ENCODE measurements at places on chromosomes 12 and 14.

DNA sequence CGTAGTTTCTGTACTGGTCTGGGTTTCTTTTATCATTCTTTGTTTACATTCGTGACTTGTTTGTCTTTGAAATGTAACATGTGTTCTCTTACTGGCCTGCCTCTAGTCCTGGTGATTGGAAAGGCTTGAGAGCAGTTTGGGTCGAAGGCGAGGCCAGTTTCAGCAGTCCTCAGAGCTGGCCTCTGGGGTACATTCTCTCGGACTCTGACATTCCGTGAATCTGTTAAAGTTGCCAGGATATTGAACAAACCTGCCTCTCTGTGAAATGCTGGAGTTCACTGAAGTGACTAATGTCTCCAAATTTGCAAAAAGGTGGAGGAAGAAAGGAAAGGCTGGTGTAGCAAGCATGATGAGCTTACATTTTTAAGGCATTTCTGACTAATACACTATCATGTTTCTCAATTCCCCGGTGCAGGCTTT lies 1.5 kb downstream of the PLEKHA5 start:
- no peak for DNase-seq

DNA sequence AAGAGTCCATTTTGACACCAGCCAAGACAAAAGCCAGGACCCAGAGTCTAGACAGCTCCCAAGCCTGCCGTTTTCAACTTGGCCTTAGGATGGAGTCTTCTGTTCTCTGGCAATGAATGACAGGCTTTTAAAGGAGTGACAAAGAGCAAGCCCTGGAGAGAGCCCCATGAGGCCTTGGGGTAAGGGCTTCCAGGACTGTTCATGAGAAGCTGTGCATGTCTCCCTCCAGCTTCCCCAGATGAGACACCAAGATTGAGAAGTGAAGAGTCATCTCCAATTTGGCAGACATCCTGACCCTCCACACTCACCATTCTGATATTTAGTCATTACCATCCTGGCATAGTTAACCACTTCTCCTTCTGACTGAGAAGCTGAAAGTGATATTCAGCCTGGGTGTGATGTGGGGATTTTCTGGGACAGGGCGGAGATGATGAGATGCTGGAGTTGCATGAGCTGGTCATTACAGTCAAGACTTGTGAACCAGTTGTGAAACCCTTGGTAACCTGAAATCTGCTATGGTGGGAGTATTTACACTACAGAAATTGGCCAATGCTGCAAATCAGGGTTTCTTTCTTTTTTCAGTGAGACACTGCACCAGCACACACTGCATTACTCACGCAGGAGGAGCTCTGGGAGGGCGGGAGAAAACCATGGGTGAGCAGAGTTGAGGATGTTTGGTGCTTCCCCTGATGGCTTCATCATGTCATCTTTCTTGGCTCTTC lies 77.8 kb downstream of the VCPKMT start:
- DNase-seq = peak; percentile 80

DNA sequence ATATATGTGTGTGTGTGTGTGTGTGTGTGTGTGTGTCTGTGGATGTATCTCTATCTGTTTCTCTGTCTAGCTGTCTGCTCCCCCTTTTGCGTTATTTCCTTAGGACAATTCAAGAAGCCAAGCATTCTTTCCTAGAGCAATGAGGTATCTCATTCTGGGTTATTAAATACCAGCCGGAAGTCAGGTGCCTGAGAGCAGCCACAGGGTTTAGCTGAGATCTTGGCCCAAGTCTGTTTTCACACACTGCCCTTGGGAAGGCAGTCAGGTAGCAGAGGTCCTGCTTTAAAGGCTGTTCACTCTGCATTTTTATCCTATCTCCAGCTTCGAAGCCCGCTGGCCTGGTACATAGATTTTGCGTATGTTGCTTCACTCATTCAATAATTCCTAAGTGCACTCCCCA lies 76.8 kb downstream of the TSPAN9 start:
- DNase-seq = no peak

DNA sequence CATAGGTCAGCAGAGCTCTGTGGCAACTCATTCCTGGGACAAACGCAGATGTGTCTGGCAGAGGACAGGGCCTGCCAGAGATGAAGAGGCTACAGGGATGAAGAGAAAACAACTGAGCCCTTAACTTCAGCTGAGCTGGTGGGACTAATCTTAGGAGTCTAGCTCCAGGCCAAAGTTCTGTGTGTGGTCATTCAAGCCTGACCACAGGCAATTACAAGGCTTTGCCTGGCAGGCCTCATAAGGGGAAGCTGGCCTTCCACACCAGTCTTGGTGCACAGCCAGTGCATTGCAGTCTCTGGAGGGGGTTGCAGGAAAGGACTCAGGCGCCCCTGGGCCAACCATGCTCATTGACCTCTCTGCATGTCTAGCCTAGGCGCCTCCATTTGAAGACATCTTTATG lies 127.6 kb upstream of the DAAM1 start:
- DNase-seq = no peak

GRCh38 chr14:96083667-96084320 lies 44.6 kb downstream of the C14orf132 start:
- DNase-seq = no peak

DNA sequence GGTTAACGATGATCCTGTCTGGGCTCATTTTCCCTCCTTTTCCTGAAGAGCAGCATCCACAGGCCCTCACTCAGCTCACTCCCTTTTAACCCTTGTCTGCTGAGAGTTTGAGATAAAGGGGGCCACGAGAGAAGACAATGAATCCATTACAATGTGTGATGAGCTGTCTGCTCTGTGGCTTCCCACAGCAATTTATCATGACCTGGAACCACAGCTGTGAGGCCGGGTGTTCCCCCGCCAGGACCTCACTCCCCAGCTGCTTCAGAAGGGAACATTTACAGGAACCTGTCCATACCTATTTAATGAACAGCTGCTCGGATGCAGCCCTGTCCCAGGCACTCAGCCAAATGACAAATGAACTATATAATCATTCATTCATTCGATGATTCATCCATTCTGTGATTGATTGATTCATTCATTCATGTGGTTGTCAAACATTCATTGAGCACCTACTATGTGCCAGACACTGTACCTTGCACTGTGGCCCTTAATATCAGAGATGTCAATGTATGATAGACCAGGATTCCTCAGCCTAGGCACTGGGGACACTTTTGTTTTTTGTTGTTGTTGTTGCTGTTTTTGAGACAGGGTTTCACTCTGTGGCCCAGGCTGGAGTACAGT lies 18.5 kb upstream of the P2RX7 start:
- no peak for DNase-seq

DNA sequence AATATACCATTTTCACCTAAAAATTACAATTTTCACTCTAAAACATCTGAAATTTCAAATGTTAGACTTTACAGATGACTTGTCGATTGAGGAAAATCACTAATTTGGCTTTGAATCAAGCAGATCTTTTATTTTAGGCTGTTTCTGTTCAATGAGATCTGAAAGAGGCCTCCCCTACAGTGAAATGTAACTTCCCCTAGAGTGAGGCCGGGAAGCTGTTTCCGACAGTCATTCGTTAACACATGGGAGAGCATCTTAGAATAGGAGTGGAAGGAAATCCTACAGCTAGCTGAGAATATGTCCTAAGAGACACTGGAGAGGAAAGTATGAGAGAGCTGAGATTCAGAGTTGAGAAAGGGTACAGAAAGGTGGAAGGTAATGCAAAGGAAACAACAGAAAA lies 5.7 kb upstream of the C14orf93 start:
- DNase-seq = no peak

DNA sequence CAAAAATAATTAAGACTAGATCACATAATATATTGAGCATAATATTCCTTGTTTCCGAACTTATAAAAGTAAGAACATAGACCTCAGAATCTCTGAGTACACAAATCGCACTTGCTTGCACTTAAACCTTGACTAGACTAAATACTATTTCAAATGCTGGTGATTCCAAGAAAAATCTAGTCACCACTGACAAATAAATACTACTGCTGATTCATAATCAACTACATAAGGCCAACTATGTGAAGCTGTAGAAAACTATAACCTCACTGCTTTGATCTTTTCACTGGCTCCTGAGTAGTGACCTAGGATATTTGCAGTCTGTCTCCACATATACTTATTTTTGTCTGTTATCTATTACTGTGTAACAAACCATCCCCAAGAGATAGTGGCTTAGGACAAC lies 245.4 kb downstream of the DIO2 start:
- DNase-seq = no peak

GRCh38 chr12:76270657-76271358 lies 77.4 kb downstream of the BBS10 start:
- DNase-seq = no peak

DNA sequence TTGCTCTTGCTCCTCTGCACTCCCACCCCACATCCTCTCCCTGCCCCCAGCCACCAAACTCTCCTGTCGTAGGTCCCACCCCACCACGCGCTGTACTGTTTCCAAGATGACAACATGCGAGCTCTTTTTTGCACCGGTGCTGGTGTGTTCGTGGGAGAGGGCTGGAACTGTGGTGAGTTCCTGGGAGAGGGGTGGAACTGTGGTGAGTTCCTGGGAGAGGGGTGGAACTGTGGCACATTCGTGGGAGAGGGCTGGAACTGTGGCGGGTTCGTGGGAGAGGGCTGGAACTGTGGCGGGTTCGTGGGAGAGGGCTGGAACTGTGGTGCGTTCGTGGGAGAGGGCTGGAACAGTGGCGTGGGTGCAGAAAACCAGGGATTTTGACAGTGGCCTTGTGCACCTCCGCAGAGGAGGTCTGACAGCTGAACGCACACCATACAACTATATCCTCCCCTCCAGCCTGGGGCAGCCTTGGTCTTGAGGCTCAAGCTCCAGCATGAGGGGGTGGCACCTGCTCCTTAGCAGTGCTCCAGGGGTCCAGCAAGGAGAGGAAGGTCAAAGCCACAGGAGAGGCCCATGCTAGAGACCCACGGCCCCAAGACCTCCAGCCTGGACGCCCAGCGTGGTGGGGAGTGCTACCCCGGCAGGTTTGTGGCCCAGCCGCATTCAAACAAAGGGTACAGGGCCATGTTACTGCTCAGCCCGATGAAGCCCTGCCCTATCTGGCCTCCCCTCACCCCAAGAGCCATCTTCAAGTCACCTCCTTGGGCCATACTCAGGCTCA lies 50.1 kb downstream of the ACTN1 start:
- no peak for DNase-seq

DNA sequence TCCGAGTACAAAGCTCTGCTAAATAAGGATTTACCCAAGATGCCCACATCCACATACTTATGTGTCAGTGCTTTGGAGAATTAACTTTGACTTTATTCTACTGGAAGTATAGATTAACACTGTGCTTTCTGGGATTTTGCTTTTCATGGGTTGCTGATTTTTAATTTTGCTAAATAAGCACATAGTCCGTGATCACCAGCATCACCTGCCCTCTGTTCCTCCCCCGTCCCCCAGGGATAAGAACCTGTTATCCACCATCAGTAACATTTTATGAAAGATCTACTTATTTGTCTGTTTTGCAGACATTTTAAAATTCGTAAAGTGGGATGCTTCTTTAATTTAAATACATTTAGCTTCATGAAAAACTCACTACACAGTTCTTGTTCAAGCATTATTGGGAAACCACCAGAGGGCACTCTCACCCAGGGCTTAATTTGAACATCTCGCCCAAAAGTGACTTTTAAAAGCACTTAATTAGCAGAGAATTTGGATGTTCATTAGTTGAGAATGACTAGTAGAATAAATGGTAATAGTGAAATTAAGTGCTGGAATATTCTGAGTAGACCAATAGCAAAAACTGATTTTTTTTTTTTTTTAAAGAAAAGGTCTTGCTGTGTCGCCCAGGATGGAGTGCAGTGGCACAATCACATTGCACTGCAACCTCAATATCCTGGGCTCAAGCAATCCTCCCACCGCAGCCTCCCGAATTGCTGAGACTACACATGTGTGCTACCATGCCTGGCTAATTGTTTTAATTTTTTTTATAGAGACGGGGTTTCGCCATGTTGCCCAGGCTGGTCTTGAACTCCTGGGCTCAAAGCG lies 35.7 kb downstream of the MRPL42 start:
- no peak for DNase-seq

- no peak for DNase-seq
Measured at GRCh38 chr12:107921062-107921461, 146.6 kb downstream of the ASCL4 start.

DNA sequence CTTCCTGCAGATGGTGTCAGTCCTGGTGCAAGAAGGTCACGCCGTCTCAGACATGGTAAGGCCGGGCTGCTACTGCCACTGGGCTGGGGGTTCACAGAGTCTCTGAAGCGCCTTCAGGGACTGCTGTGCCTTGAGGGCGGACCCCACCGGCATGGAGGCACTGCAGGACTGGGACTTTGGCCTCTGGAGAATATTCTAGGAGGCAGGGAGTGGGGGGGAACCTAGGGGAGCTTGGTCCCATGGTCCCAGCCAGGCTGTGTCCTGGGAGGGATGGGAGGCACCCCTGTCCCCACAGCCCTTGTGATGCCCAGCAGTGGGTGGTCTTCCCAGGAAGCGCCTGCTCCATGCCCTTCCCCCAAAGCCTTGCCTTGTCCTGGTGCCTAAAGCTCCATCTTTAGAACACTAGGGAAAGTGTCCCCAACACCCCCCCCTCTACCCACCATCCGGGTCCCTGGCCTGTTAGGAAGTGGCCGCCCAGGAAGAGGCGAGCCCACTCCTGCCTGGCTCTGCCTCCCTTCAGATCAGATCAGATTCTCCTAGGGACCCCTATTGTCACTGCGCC lies 1.5 kb downstream of the AMN start:
- no peak for DNase-seq

DNA sequence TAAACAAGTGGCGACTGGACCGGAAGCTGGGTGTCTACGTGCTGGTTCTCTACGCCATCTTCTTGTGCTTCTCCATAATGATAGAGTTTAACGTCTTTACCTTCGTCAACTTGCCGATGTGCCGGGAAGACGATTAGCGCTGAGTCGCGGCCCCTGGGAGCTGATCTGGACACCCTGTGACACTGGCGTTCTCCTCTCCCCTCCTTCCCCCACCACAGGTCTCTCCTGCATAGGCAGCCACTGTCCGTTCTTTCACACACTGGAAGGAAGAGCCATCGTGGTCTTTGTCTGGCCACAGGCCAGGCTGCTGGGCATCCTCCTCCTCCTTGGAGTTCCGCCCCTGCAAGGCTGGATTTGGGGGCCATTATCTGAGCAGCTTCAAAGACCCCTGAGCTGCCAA lies 20.1 kb upstream of the RIN3 start:
- no peak for DNase-seq

GRCh38 chr14:50388256-50388931 lies 8.3 kb downstream of the CDKL1 start:
- DNase-seq = no peak

DNA sequence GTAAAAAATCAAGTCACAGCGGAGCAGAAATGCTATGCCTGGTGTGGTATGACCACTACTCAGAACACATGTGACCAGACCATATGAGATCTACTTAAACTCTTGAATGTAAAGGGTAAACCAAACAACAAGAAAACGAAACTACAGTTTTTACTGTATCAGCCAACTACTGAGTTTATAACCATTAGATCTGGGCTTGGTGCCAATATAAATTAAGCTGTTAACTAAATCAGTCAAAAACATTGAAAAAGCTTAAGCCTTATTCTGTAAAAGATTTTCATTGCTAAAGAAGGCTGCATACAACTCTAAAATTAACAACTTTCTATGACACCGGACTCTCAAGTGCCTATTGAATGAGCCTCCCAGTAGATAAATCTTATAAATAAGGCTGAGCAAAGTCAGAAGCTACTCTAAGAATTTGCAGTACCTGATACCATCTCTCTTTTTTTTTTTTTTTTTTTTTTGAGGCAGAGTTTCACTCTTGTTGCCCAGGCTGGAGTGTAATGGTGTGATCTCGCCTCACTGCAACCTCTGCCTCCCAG lies 35.4 kb downstream of the SPTLC2 start:
- DNase-seq = no peak

Data from AG09319 (cell line).